Vagina (tissue), 2 donors: ENCODE measurements at places on chromosomes 3 and 15. TPM values are rescaled to one million over a fixed set of nuclear protein-coding genes. Genes with fewer than 3 reads are reported as not detected.

Gene EPHA6
- 1.2 TPM for total RNA-seq

Gene PIGZ
- total RNA-seq: 9.8 TPM

Gene CDHR4
- not detected for total RNA-seq

Gene CXCR6
- total RNA-seq: 9.6 TPM

Gene TFG
- 64.3 TPM for total RNA-seq

- no peaks in the 10 kb centered on the region for H3K27me3 ChIP-seq
- H3K4me1 ChIP-seq: no peaks in the 10 kb centered on the region
- H3K36me3 ChIP-seq: peaks cover 11% of the 10 kb centered on the region
- DNase-seq: no peak
Measured at GRCh38 chr3:18379647-18380046, 45.5 kb downstream of the SATB1 start.

- H3K4me3 ChIP-seq: no peak overlapping the region
- no peak for DNase-seq
- H3K27ac ChIP-seq: peak overlapping the region; percentile 50
- no peaks in the 10 kb centered on the region for H3K36me3 ChIP-seq
- H3K27me3 ChIP-seq: no peaks in the 10 kb centered on the region
- peaks cover 12% of the 10 kb centered on the region for H3K4me1 ChIP-seq
Measured at GRCh38 chr3:156483426-156483825, 71.5 kb downstream of the SSR3 start.

DNA sequence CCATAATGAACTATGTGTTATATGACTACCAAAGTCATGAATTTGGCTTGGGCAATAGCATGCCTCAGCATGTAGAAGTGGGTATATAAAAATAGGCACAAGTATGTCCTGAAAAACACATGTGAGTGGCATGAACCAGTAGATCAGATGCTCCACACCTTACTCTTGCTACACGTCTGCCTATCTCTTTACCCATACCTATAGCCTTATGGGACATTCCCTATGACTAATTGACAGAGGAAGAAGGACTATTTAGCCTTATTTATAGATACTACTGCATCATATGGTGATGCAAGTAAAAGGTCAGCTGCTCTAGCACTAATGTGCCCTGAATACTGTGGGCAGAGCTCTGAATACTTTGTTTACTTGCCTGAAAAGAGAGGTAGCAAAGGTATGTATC, 81.0 kb upstream of the ZPLD1 start:
- no peak overlapping the region for H3K27ac ChIP-seq
- H3K27me3 ChIP-seq: no peaks in the 10 kb centered on the region
- H3K4me1 ChIP-seq: no peaks in the 10 kb centered on the region
- H3K36me3 ChIP-seq: no peaks in the 10 kb centered on the region

GRCh38 chr3:131555456-131555855, 52.7 kb upstream of the MRPL3 start:
- no peaks in the 10 kb centered on the region for H3K27me3 ChIP-seq
- no peak overlapping the region for H3K4me3 ChIP-seq
- H3K36me3 ChIP-seq: no peaks in the 10 kb centered on the region
